Activated T-helper 1 cell treated with anti-CD3 and anti-CD28 coated beads, Interleukin-12 subunit alpha, Interleukin-12 subunit beta, Interleukin-2, Interleukin-4 antibody, amounts not matched to agents 30 ng/mL and 10 ng/mL and 1 ng/mL, durations not matched to agents 14 hours and 24 hours and 36 hours (primary cell): ENCODE measurements at places on chromosomes 4 and X. TPM values are rescaled to one million over a fixed set of nuclear protein-coding genes. Genes with fewer than 3 reads are reported as not detected.

The TAF7L gene
- total RNA-seq: 0.10 and 0.36 TPM in 2 replicates

The TFDP3 gene
- not detected in 2 replicates for total RNA-seq

The MYOZ2 gene
- total RNA-seq: not detected in 2 replicates

The THAP9 gene
- total RNA-seq: 1.9 and 2.3 TPM in 2 replicates

The MAGEB1 gene
- not detected in 2 replicates for total RNA-seq

The SYP gene
- 2.9 and 3.3 TPM in 2 replicates for total RNA-seq

The APBB2 gene
- 11.0 and 11.3 TPM in 2 replicates for total RNA-seq

The MAGEA2B gene
- total RNA-seq: not detected in 2 replicates
